Left cardiac atrium (tissue), 4 donors: ENCODE measurements at places on chromosomes 3 and 15. TPM values are rescaled to one million over a fixed set of nuclear protein-coding genes. Genes with fewer than 3 reads are reported as not detected.

- no peak for DNase-seq
Observed at GRCh38 chr3:193589616-193590015, 3.4 kb upstream of the OPA1 start.

DNA sequence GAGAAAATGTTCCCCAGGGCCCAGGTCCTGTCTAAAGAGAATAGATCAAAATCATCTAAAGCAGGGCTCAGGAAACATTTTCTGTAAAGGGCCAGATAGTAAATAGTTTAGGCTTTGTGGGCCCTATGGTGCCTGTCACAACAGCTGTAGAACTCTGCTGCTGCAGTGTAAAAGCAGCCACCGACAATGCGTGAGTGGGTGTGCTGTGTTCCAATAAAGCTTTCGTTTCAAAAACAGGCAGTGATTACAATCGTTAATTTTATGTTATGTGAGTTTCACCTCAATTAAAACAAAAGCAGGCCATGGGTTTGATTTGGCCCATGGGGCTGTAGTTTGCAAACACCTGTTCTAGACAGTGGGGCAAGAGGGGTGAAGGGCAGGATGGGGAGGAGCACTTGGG, 12.5 kb upstream of the HEG1 start:
- no peak for DNase-seq

DNA sequence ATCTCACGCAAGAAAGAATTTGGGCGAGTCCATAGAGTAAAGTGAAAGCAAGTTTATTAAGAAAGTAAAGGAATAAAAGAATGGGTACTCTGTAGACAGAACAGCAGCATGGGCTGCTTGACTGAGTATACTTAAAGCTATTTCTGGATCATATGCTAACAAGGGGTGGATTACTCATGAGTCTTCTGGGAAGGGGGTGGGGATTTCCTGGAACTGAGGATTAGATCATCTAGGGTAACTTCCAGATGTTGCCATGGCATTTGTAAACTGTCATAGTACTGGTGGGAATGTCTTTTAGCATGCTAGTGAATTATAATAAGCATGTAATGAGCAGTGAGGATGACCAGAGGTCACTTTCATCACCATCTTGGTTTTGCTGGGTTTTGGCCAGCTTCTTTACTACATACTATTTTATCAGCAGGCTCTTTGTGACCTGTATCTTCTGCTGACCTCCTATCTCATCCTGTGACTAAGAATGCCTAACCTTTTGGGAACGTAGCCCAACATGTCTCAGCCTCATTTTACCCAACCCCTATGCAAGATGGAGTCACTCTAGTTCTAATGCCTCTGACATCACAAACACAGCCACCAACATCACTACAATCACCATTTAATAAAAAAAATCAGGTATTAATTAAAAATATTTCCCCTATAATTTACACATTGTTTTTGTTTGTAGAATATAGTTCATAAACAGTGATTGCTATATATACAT, 890.7 kb upstream of the EPHA6 start:
- peak; percentile 33 for DNase-seq

TMEM45A gene
- 15.3 TPM for total RNA-seq

MYRIP gene
- 2.3 TPM for total RNA-seq

XYLB gene
- total RNA-seq = 1.6 TPM

INKA1 gene
- 3.8 TPM for total RNA-seq
